Muscle of leg (tissue), 16 donors: ENCODE measurements at places on chromosomes 5 and 9. TPM values are rescaled to one million over a fixed set of nuclear protein-coding genes. Genes with fewer than 3 reads are reported as not detected.

CHSY3 gene
- 6.3 TPM for total RNA-seq

EIF4E1B gene
- not detected for total RNA-seq

ADAMTS16 gene
- total RNA-seq, result 4.3 TPM

PAPPA gene
- 1.3 TPM for total RNA-seq

UBE2QL1 gene
- 0.58 TPM for total RNA-seq

ADAMTS12 gene
- total RNA-seq, result 23.9 TPM

PCDHGA4 gene
- total RNA-seq, result 1.8 TPM

ADAMTS13 gene
- 3.4 TPM for total RNA-seq

RORB gene
- total RNA-seq, result 0.09 TPM

GABRA1 gene
- 0.13 TPM for total RNA-seq

IFNK gene
- total RNA-seq, result not detected

RABL6 gene
- total RNA-seq, result 37.6 TPM

CBY3 gene
- total RNA-seq, result not detected

DAPK1 gene
- total RNA-seq, result 18.8 TPM

GLRA1 gene
- not detected for total RNA-seq

TBC1D13 gene
- total RNA-seq, result 12.0 TPM

PRDM9 gene
- not detected for total RNA-seq

ADAMTS2 gene
- 28.7 TPM for total RNA-seq

CDC25C gene
- 4.0 TPM for total RNA-seq

NELFB gene
- 25.9 TPM for total RNA-seq

HOMER1 gene
- 34.6 TPM for total RNA-seq
